Mesothelial cell of epicardium (in vitro differentiated cells): ENCODE measurements at places on chromosomes 1 and 21. TPM values are rescaled to one million over a fixed set of nuclear protein-coding genes. Genes with fewer than 3 reads are reported as not detected.

The MYOG gene
- not detected in 3 replicates for total RNA-seq

The IL10 gene
- total RNA-seq, result not detected in 3 replicates

The CYP4A22 gene
- not detected in 3 replicates for total RNA-seq

The ITSN1 gene
- 66.6 to 77.5 TPM (median 74.3 TPM) in 3 replicates for total RNA-seq

The SMIM1 gene
- 10.1 to 12.1 TPM (median 11.6 TPM) in 3 replicates for total RNA-seq

The GBP7 gene
- not detected in 3 replicates for total RNA-seq

The AMY1B gene
- total RNA-seq, result not detected in 3 replicates

The BLACAT1 gene
- 0.66 to 0.74 TPM (median 0.72 TPM) in 3 replicates for total RNA-seq

The AADACL3 gene
- not detected in 3 replicates for total RNA-seq

The CYP4B1 gene
- total RNA-seq, result 0.20 to 0.40 TPM (median 0.27 TPM) in 3 replicates

The SLC9A1 gene
- 32.5 to 34.6 TPM (median 33.9 TPM) in 3 replicates for total RNA-seq

The IGSF5 gene
- total RNA-seq, result 2.2 to 2.5 TPM (median 2.2 TPM) in 3 replicates

The PLEKHG5 gene
- 49.3 to 51.2 TPM (median 50.7 TPM) in 3 replicates for total RNA-seq

DNA sequence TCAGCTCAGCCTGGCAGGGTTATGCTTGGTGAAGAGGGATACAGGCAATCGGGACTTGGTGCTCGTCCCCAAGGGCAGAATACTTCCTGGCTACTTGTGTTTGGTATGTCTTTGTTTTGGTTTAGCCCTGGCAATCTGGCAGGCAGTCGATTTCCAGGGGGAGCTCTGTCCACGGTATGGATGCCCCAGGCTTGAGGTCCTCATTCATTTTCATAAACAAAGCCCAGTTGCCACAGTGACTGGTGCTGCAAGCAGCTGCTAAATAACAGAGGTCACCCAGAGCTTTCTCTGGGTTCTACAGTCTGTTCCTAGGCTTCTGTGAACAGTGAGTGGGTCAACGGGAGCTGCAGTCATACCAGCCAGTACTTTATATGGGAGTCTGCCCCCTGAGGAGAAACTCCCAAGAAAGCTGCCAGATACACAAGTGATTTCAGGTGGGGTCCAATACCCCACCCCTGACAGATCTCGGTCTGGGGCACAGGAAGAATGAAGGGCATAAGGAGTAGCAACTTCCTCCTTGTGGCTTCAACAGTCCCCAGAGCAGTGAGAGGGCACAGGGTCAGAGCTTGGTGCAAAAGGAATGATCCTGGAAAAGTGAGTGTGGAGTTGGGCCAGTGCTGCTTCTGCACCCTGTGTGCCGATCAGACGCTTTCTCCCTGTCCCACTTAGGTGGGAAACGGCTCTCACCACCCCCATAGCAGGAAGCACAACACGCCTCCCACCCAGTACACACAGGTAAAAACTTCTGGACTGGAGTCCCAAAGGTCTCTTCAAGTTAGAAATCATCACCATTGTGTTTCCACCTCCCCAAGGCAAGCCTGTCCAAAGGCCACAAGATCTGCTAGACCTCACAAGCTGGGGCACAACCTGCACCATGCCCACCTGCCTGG lies 55.5 kb downstream of the TGFBR3 start:
- peaks cover 3% of the 10 kb centered on the region for H3K27me3 ChIP-seq
- no peak overlapping the region for H3K4me3 ChIP-seq
- DNase-seq, result no peak
- peak overlapping the region; percentile 5 for H3K27ac ChIP-seq
- H3K4me1 ChIP-seq, result peaks cover 28% of the 10 kb centered on the region

GRCh38 chr1:205285381-205286101 lies 36.0 kb downstream of the NUAK2 start:
- H3K27me3 ChIP-seq, result no peaks in the 10 kb centered on the region
- no peaks in the 10 kb centered on the region for H3K36me3 ChIP-seq
- no peak overlapping the region for H3K4me3 ChIP-seq
- H3K4me1 ChIP-seq, result peaks cover 15% of the 10 kb centered on the region
- peak overlapping the region; percentile 50 for H3K27ac ChIP-seq

GRCh38 chr1:119675349-119676345 lies 27.6 kb upstream of the ZNF697 start:
- H3K27ac ChIP-seq, result peak overlapping the region; percentile 89
- peak; percentile 51 for DNase-seq
- H3K36me3 ChIP-seq, result no peaks in the 10 kb centered on the region
- H3K4me3 ChIP-seq, result peak overlapping the region; percentile 79
- H3K4me1 ChIP-seq, result peaks cover 33% of the 10 kb centered on the region

DNA sequence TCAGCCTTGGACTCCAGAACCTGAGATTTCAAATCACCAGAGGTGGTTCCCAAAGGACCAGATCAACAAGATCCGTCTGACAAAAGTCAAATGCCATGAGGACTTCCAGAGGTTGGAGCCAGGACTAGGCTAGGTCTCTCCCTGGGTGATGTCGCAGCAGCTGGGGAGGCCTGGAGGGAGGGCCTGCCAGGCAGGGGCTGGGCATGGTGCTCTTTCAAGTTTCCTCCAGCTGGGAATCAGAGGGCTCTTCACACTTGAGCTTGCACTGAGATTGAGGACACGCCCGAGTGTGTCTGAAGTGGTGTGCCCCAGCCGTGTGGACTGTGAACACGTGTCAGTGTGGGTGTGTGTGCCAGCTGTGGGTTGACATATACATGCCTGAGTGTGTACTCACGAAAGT lies 21.3 kb upstream of the RSPO1 start:
- H3K36me3 ChIP-seq, result no peaks in the 10 kb centered on the region
- H3K27me3 ChIP-seq, result peaks cover 50% of the 10 kb centered on the region
- H3K4me1 ChIP-seq, result peaks cover 5% of the 10 kb centered on the region
- no peak for DNase-seq

DNA sequence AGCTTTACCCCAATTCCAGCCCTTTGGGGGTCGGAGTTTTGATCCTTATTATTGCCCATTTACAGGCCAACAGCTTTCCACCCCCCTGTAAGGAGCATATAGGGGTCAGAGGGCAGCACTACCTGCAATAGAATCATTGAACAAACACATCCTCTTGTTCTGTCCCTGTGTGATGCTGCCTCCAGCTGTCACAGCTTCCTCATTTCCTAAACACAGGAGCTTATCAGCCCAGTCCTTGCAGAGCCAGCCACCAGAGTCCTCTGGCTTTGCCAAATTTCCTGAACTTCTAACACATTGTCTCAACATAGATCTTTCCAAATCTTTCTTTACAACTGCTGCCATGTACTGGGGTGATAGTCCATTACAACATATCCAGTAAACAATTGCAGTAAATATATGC lies 32.8 kb upstream of the PTBP2 start:
- no peak for DNase-seq
- no peak overlapping the region for H3K27ac ChIP-seq
- no peak overlapping the region for H3K4me3 ChIP-seq
- peaks cover 4% of the 10 kb centered on the region for H3K4me1 ChIP-seq

DNA sequence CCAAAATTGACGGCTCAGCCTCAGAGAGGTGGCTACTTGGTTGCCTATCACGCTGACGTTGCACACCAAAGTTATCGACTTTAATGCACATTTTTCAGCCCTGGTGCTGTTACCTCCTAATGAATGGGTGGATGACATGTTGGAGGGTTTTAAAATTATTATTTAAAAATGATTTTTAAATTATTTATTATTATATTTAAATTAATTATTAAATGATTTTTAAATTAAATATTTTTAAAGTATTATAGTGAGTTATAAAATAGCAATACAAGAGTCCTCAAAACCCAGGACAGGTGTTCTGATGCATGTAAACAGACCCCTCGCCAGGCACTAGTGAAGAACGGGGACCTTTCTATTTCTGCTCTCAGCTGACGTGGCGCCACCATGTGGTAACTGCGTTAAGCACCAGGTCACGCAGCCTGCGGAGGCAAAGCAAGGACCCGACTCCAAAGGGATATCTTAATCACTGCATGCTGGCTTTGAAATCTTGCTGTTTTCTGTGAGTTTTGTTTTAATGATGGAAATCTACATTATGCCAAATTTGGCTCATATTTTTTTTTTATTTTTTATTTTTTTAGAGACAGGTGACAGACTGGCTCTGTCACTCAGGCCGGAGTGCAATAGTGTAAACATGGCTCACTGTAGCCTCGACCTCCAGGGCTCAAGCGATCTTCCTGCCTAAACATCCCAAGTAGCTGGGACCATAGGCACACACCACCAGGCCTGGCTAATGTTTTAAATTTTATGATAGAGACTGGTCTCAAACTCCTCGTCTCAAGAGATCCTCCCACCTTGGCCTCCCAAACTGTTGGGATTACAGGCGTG lies 22.6 kb downstream of the CASP9 start:
- H3K4me3 ChIP-seq, result no peak overlapping the region
- H3K27me3 ChIP-seq, result no peaks in the 10 kb centered on the region
- DNase-seq, result peak; percentile 61

DNA sequence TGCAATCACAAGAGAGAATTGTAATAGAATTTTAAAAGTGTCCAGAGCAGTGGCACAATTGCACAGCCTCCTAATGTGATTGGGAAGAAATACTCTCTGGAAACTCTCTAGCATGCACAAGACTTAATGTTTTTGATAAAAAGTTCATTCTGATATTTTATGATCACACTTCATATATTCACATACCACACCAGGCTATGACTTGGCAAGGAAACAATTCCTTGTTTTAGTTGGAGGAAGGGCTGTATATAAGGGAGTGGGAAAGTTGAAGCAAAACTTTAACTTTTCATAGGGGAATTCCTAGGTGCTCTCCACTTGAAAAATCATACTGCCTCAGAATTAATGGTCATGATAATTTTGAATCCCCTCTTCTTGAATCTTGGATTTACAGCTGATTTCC lies 61.5 kb upstream of the ASB17 start:
- H3K27ac ChIP-seq, result no peak overlapping the region
- peaks cover 15% of the 10 kb centered on the region for H3K4me1 ChIP-seq
- no peak overlapping the region for H3K4me3 ChIP-seq
- no peaks in the 10 kb centered on the region for H3K27me3 ChIP-seq
- DNase-seq, result no peak

GRCh38 chr1:85984636-85985035 lies 171.9 kb downstream of the COL24A1 start:
- H3K27ac ChIP-seq, result no peak overlapping the region
- no peaks in the 10 kb centered on the region for H3K36me3 ChIP-seq
- peaks cover 32% of the 10 kb centered on the region for H3K27me3 ChIP-seq
- H3K4me1 ChIP-seq, result no peaks in the 10 kb centered on the region

- no peaks in the 10 kb centered on the region for H3K4me1 ChIP-seq
- no peak for DNase-seq
- peaks cover 9% of the 10 kb centered on the region for H3K27me3 ChIP-seq
- peaks cover 2% of the 10 kb centered on the region for H3K36me3 ChIP-seq
- H3K4me3 ChIP-seq, result no peak overlapping the region
Measured at GRCh38 chr1:19858893-19859292, 23.3 kb upstream of the OTUD3 start.

GRCh38 chr1:43235040-43235439 lies 34.7 kb upstream of the TMEM125 start:
- peaks cover 9% of the 10 kb centered on the region for H3K4me1 ChIP-seq
- no peak overlapping the region for H3K4me3 ChIP-seq
- DNase-seq, result no peak
- no peaks in the 10 kb centered on the region for H3K36me3 ChIP-seq

DNA sequence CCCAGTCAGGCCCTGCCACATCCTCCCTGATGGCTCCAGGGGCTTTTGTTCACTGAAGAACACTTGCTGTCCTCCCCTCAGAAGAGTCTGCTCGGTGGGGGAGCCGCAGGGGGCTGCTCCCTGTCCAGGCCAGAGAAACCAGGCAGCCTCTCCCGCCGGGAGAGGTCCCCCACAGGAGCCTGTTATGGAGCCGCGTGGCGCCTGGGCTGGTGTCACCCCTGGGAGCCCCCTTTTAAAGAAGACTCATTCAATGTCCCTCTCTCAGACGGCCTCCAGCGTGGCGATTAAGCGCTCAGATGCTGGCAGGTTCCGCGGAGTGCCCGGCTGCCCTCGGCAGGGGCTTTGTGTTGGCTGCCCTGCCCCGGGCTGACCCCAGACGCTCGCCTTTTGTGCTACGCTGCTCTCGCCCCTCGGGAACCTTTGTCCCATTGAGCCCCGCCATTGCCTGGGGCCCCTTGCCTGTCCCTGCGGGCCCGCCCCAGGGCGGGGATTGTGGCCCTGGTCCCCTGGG lies 43.1 kb downstream of the SKI start:
- no peak overlapping the region for H3K4me3 ChIP-seq
- peaks cover 59% of the 10 kb centered on the region for H3K4me1 ChIP-seq
- H3K27me3 ChIP-seq, result no peaks in the 10 kb centered on the region
- no peaks in the 10 kb centered on the region for H3K36me3 ChIP-seq

DNA sequence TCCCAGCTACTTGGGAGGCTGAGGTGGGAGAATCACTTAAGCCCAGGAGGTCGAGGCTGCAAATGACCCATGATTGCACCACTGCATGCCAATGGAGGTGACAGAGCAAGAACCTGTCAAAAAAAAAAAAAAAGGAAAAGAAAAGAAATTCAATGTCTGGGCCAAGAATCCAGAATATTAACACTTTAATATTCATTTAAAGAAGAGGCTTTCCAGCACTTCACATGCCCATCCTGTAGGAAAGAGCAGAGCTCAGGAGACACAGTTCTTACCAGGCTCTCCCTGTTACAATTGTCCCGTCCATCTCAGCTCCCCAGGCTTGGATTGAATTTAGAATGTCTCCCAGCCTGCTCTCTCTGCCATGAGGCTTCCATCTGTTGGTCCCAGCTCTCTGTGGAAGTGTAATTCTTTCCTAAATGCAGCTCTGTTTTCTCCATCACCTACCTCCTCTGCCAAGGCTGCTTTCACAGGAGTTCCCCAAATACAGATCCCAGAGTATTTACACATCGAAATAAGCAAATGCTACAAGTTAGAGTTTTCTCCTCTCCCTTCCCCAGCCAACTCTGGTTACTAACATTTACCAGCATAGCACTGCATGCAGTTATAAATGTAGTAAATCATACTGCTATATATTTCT lies 116.6 kb upstream of the CDC42BPA start:
- no peak for DNase-seq
- peaks cover 8% of the 10 kb centered on the region for H3K27me3 ChIP-seq
- no peaks in the 10 kb centered on the region for H3K36me3 ChIP-seq

DNA sequence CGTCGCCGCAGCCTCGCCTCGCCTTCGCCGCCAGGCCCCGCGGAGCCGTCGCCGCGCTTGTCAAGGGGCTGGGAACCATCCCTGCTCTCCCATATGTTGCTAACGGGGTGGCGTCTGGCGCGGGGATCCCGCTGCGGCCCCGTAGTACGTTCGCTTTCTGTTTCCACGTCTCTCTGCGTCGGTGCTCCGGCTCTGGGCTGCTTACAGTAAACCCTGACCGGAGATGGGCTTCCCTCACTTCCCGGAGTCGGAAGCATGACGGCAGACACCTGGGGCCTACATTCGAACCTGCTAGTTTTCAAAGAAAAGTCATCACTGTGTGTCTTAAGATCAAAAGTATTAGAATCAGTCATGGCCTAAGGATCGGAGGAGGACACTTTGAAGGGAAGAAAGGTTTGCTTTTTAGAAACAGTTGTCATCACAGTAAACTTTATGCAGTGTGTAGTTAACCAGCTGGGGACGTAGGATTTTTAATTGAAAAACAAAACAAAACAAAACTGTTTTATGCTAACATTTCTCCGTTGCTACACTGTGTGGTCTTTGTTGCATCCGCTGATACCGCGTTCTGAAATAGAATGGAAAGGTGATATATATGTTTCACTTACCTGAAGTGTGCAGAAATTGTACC lies 69.0 kb downstream of the SLC35A3 start:
- H3K4me1 ChIP-seq, result peaks cover 58% of the 10 kb centered on the region
- peak overlapping the region; percentile 99 for H3K27ac ChIP-seq
- peak overlapping the region; percentile 89 for H3K4me3 ChIP-seq

- H3K27ac ChIP-seq, result peak overlapping the region; percentile 52
- H3K36me3 ChIP-seq, result no peaks in the 10 kb centered on the region
- DNase-seq, result no peak
- H3K27me3 ChIP-seq, result no peaks in the 10 kb centered on the region
- H3K4me1 ChIP-seq, result peaks cover 26% of the 10 kb centered on the region
Measured at GRCh38 chr1:89261926-89262515, 10.6 kb downstream of the GBP5 start.

GRCh38 chr21:42745511-42746239 lies 92.3 kb downstream of the PDE9A start:
- H3K4me3 ChIP-seq, result no peak overlapping the region
- DNase-seq, result no peak
- no peaks in the 10 kb centered on the region for H3K27me3 ChIP-seq
- H3K36me3 ChIP-seq, result peaks cover 7% of the 10 kb centered on the region
- peaks cover 11% of the 10 kb centered on the region for H3K4me1 ChIP-seq
- no peak overlapping the region for H3K27ac ChIP-seq
